ENCODE measurements at places on chromosomes 5 and 9.
A peak's percentile ranks its signal among the peaks of the same experiment; 100 is the strongest.

DNA sequence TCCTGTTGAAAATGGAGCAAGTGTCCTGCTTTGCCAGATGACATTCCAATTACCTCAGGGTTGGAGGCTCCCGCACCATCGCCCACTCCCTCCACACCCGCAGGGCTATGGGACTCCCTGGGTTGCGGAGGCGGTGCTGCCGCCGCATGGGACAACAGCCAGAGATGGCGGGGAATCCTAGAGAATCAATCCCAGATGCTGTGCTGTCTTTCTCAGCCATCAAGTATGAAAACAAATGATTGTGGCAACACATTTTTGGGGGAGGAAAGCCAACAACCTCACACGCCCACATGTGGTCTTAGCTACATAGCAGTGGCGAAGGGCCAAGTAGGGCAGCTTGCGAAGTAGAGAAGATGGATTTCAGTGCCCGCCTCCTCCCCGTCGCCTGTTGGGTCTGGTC is 46.7 kb downstream of the IL31RA start:
- DNase-seq = peak; percentile 19

GRCh38 chr5:139418793-139419192 is 14.9 kb upstream of the SPATA24 start:
- no peak for DNase-seq

- no peak for DNase-seq
Measured at GRCh38 chr9:90632647-90633207, 9.9 kb downstream of the DIRAS2 start.

- no peak for DNase-seq
Measured at GRCh38 chr5:57816108-57816507, 333.5 kb upstream of the ACTBL2 start.

GRCh38 chr5:161863811-161864210 is 15.9 kb downstream of the GABRA1 start:
- no peak for DNase-seq

- DNase-seq = no peak
Measured at GRCh38 chr5:9405196-9405754, 140.6 kb downstream of the SEMA5A start.

GRCh38 chr5:119355685-119356611 is at the start of gene TNFAIP8:
TSS of gene TNFAIP8 (plus strand) at chr5:119356019. CDS start at chr5:119356091, 72 bp downstream.
- DNase-seq = peak; percentile 76

DNA sequence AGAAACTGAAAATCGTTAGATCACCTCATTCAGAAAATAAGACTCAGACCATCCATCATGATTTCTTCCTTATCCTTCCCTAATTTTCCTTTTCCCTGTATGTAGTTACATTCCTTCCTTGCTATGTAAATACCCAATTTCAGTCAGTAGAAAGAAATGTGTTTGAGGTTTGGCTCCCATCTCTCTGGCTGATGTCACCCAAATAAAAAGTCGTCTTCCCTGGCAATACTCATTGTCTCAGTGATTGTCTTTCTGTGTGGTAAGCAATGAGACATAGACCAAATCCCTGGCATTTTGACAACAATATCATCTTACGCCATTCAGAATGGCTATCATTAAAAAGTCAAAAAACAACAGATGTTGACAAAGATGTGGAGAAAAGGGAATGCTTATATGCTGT is 303.9 kb upstream of the EDIL3 start:
- peak; percentile 2 for DNase-seq

DNA sequence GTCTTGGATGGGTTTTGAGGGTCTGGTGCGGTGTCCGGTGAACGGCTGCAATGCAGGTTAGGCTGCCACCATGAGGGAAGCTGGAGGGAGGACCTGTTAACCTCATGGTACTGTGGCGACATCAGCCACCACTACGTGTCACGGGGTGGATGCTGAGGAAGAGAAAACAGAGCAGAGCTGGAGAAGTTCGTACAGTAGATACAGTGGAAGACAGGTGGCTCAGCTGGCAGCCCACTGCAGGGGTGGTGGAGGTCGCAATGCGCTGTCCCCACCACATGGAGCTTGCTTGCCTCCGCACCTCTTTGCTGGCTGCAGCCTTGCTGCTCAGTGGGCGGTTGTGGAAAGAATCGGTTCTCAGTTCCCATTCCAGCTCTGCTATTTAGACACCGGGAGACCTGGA is 2.8 kb downstream of the DCANP1 start:
- DNase-seq = no peak

DNA sequence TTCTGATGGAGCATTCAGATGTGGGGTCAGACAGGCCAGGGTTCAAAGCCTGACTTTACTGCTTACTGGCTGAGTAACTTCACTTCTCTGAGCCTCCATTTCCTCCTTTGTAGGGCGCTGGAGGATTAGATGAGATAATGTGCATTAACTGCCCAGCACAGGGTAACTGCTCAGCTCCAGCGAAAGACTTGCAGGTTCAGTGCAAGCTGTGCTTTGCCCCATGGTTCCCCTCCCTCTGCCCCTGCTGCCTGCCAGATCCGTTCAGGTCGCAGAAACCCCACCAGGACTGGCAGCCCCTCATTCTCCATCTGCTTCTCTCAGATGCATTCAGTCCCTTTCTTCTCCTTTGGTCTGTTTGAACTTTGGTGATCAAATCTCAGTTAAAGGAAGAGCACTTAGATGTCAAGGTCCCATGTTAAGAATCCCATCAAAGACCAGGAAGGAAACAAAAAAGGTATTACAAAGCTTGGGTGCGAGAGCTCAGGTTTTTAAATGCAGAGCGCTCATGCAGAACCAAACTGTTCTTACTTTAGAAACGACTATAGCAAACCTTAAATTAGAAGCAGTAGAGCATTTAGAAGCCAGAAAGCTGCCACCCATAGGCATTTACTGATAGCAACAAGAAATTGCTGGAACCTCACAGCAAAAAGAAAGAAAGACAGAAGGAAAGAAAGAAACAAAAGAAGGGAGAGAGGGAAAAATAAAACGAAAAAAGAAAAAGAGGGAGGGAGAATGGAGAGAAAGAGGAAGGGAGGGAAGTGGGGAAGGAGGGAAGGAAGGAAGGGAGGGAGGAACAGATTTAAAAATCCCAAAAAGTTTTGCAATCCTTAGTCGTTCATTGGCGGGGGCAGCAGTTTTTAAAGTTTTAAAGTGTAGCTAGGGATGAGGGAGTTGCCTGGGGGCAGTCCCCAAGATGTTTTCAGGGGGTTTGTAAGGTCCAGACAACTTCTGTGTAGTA is 23.5 kb downstream of the AFAP1L1 start:
- no peak for DNase-seq

- no peak for DNase-seq
Measured at GRCh38 chr5:38341641-38342040, 83.3 kb downstream of the EGFLAM start.

DNA sequence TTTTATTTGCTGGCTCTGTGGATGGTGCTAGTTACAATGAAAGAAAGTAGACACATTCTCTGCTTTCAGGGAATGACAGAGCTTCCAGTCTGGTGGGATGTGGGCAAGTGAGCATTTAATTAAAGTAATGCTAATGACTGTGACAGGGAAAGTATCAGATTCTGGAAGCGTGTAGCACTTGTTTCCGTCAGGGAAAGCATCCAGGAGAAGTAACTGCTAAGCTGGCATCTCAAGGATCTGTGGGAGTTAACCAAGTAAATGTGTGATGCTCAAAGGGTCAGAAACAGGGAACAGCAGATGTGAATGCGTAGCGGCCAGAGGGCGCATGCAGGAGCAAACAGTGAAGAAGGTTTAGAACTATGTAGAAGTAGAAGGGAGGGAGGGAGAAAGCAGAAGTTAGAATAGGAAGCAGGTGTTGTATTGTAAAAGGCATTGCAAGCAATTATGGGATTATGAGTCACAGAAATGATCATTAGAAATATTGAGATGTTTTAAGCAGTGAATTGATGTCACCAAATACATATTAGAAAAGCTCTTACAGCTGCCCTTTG is 12.2 kb downstream of the KLHL9 start:
- no peak for DNase-seq

DNA sequence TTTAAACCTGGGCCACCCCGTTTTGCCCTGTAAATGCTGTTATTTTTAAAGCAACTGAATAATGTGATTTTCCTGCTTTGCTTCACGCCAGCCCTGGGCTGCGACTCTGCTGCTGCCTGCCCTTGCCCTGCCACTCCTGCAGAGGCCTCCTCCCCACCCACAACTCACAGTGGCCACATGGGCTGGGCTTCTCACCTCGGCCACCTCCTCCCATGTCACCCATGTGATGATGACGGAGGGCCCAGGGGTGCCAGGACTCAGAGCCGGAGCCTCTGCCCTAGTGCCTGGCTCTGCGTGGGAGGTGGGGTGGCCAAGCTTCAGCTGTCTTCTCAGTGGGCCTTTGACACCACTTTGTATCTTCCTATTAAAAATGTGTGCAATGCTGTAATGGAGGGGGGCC is 48.1 kb upstream of the NKD2 start:
- DNase-seq = no peak

- no peak for DNase-seq
Measured at GRCh38 chr5:149767281-149767550, 37.1 kb downstream of the PPARGC1B start.

DNA sequence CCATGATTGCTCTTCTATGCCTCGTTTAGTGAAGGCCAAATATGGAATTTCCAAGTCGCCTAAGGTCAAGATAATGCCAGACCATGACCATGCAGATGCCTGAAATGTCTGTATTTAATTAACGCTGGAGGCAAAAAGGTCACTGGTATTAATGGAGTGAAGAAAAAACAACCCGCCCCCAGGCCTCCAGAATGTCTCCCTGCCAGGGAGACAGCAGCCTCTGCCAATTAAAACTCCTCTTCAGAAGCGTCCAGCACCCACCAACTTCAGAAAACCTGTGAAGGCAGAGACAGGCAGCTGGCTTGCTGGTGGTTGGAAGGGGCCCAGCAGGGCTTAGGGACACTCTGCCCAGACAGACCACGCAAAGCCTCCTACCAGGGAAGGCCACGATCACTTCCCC is 94.4 kb downstream of the VAV2 start:
- DNase-seq = no peak

DNA sequence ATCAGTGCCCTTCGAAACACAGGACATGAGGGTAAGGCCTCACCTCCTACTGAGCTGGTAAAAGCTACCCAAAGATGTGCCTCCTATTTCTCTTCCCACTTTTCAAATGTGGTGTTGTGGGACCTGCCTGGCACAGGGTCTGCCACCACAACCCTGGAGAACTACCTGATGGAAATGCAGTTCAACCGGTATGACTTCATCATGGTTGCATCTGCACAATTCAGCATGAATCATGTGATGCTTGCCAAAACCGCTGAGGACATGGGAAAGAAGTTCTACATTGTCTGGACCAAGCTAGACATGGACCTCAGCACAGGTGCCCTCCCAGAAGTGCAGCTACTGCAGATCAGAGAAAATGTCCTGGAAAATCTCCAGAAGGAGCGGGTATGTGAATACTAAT is 1.9 kb downstream of the IRGM start:
- DNase-seq = no peak

Data from hindlimb muscle (tissue), 1 donor.